ENCODE measurements at places on chromosomes 7 and 10.
A peak's percentile ranks its signal among the peaks of the same experiment; 100 is the strongest.

DNA sequence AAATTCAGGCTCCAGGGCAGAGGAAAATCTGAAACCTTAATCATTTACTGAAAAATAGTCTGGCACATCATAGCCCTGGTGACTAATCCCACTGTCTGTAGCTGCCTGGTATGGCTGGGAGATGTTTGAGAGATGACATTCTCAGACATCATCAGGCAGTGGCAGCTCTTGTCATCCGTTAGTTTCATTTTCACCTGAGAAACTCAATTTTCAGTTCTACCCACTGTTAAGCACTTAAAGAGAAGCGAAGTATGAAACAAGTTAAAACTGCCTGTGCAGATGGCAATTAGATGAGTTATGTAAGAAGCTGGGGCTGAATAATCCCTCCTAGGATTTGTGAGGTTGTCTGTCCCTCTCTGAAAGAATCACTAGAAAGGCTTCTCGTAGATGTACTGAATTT is 150.2 kb downstream of the NSUN6 start:
- DNase-seq: peak; percentile 9

GRCh38 chr7:5452470-5452899 is 28.9 kb upstream of the TNRC18 start:
- no peak for DNase-seq

DNA sequence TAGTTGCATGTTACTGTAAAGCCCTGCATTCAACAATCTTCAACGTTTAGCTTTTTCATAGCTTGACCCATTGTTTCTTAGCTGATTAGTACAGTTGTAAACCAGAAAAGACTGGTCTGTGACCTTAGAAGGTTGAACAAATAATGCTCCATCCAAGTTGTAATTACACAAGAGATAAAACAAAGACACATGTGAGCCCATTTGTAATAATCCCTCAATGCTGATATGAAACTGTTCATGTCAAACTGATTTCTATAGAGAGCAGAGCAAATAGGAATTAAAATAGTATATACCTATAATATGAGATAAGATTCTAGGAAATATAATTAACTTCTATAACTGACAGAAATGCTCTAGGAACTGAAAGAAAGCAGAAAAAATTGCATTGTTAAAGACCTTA is 94.7 kb upstream of the SLC25A13 start:
- no peak for DNase-seq

- no peak for DNase-seq
Observed at GRCh38 chr10:59970396-59971368, 64.3 kb upstream of the CCDC6 start.

GRCh38 chr7:151099486-151100211 is 13.4 kb downstream of the AGAP3 start:
- no peak for DNase-seq

DNA sequence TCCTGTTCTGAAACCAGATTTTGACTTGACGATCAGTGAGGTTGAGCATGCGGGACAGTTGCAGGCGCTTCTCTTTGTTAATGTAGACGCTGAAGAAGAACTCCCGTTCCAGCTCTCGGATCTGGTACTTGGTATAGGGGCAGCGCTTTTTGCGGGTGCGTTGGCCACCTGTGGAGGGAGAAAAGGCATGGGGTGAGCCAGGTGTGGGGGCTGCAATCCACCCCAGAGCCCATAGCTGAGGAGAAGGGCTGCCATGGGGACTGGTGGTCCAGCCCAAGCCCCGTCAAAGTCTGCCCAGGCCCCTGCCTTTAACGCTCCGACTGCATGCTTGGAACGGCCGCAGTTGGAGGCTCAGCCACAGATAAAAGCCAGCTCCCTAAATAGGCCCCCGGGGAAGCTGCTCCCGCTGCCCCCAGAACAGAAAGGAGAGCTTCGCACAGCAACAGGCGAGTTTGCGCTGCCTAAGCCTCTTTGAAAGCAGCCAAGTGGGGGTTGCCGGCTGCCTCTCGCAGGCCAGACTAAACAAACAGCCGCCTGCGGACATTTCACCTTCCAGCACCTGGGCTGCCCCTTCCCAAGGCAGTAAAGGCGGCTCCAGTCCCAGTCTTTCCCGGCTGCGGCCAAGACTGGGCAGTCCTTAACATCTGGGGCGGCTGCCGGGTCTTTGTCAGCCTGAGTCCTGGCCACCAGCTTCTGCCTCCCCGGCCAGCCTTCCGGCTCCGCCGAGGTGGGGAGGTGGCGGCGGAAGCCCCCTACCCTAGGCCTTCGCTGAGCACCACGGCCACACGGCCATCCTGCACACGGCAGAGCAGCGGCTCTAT is 2.0 kb downstream of the HOXA11 start:
- DNase-seq: no peak

DNA sequence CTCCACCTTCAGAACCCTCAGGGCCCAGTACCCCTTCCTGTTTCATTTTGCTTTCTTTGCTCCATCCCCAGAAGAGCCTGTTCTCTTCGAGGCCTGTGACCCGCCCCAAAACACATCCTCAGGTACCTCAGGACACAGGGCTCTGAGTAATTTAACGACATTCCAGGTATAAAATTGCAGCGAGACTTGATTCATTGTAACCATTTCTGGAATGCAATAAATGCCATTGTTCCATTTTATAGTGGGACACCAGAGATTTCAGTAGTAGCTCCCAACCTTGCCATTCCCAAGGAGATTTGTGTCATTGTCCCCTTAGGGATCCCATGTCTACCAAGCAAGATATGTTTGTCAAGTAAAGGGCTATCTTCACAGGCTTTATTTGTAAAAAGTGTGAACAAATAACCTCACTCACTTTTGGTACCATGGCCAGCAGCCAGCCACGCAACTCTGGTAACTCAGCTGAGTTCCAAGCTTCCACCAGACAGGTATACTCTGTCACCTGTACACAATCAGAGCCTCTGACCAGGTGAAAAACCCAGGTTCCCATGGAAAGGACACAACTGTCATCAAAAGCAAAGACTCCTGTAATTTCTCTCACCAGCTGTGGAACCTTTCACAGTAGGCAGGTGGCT is 441.3 kb downstream of the PLXNA4 start:
- DNase-seq: no peak

DNA sequence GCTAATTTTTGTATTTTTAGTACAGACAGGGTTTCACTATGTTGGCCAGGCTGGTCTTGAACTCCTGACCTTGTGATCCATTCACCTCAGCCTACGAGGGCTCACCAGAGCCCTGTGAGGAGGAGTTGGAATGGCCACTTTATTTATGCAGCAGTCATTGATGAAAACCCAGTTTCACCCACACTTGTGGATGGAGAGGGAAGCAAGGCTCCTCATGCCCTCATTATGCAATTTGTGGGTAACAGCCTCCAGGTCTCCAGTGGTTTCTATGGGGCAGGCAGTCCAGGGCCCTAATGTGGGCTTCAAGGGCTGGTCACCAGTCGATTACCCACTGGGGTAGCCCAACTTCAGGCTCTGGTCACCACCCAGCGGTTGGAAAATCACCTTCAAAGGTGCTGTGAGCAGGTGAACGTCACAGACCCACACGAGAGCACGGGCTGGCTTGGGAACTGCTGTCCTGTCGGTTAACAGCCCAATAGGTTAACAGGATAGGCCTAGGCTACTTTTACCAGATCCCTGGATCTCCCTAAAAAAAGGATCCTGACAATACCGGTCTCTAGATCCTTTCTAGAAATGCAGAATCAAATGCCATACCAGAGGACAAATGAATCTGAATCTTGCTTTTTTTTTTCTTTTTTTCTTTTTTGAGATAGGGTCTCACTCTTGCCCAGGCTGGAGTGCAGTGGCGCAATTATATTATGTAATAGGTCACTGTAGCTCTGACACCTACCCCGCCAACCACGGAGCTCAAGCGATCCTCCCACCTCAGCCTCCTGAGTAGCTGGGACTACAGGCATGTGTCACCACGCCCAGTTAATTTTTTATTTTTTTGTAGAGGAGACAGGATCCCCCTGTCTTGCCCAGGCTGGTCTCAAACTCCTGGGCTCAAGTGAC is 97.8 kb downstream of the SLC37A3 start:
- DNase-seq: no peak

- DNase-seq: no peak
Observed at GRCh38 chr7:102072636-102073209, 213.9 kb upstream of the SH2B2 start.

- DNase-seq: no peak
Observed at GRCh38 chr10:13961853-13962252, 368.9 kb downstream of the FRMD4A start.

DNA sequence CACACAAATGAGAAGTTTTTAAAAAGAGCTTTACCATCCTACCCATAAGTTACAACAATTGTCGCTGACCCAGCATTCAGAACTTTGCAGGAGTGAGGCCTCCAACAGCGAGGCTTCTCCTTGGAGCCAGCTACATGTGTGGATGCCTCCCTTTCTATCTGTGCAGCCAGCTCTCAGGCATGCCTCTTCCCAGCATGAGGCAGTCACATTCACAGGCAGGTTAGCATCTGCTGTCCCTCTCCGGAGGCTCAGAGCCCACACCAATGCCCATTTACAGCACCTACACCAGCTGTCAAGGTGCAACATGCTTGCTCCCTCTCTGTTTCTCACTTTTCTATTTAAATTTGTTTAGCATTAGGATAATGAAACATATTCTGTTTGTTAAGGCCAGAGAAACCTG is 278.7 kb upstream of the PODXL start:
- DNase-seq: no peak

GRCh38 chr10:20616918-20617810 is 279.9 kb downstream of the NEBL start:
- no peak for DNase-seq

DNA sequence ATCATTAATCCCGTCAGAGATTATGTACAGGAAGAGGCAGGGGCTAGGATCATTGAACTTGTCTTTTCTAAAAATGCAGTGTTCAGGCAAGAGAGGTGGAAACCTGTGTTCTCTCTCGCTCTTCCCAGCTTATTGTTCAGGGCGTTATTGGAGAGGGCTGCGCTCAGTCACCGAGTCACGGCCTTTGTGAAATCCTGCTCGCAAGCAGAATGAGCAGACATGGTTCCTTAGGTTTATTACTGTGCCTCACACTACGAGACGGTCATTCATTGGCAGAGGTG is 631 bp upstream of the PRKRIP1 start:
- no peak for DNase-seq

DNA sequence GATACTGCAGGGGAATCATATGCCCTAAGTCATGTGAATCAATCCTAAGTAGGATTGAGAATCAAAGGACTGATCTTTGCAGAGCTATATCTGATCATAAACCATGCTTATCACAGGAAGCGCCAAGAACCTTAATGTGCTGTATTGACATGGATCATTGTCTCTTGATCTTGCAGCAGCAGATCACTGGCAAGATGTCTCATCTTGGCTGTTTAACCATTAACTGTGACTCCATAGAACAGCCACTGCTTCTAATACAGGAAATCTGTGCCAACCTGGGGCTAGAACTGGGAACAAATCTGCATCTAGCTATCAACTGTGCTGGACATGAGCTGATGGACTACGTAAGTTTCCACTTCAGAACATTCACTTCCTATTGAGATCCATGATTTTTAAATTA is 21.6 kb downstream of the ENO4 start:
- DNase-seq: no peak

DNA sequence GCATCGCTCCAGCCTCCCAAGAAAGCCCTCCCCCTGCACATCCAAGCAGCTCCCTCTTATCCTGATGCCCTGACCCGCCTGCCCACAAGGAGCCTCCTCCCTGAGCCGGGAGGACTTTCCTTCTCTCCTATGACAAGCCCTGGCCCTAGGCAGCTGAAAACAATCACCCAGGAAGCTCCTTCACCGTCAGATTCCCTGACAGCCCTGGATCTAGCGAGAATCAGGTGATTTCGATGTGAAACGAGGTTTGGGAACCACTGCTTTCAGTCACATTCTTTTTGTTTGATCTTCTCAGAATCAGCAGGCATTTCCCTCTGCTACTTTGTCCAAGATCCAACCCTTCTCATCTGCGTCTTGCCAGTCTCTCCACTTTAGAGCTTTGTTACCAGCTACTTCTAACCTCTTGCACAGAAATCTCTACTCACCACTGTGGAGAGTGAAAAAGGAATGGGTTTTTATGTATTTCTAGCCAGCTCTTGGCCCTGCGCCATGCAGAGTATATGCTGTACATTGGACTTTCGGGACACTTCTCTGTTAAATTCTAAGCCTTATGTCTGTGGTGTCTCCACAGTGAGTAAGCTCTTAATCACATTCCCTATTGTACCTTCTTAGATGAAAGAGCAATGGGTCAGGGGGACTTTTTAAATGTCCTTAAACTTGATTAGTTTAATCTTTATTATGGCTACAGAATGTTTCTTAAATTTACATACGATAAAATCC is 253.2 kb upstream of the C7orf33 start:
- DNase-seq: no peak

GRCh38 chr10:129631006-129631405 is 164.0 kb downstream of the MGMT start:
- DNase-seq: no peak

- DNase-seq: no peak
Observed at GRCh38 chr10:78544423-78545090, 510.9 kb downstream of the RPS24 start.

DNA sequence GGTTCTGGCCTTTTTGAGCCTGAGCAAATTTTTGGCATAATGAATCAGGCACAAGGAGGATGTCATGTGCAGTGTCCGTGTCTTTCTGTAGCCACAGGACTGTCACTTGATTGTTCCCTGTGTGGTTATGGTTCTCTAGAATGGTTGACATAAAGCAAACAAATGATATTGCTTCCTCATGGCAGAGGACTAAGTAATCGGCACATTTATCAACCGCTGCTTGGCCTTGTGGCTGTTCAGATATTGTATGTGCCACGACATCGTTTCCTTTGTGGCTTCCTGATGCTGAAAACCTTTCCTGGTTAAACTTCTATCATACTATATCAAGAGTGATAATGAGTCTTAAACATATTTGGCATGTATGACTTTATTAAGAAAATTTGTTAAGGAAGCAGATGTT is 598.8 kb downstream of the SUGCT start:
- DNase-seq: no peak

- no peak for DNase-seq
Observed at GRCh38 chr7:80640846-80641245, 2.4 kb downstream of the CD36 start.

DNA sequence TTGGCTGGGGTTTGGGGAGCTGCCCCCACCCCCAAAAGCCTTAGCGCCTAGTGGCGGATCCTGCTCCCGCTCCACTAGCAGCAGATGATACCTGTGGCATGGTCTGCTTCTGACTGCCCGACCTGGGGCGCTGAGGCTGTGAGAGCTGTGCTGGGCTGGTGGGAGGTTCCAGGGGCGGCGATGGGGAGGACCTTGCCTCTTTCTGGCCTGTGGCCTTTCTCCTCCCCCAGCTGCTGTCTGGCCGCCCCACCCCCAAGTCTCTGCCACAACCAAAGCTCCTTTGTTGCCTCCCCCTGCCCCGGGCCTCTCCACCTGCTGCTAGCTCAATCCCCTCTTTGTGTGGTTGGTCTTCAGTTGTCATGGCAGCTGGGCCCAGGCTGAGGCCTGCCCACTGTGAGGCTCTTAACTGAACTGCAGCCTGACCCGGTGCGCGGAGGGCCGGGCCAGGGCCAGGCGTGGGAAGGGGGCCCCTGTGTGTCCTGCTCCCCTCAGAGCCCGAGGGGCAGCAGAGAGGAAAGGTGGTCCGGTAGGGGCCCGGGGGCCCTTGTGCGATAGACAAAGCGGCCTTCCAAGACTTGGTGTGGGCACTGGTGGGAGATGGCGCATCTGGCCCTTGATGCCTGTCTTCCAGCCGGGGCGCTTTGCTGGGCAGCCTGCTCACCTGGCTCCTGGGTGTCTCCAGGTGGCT is 4.7 kb downstream of the ZNF775 start:
- no peak for DNase-seq

GRCh38 chr7:149879766-149880637 is 6.2 kb downstream of the ATP6V0E2 start:
- no peak for DNase-seq
